ENCODE measurements at places on chromosomes 13 and 19.

GRCh38 chr19:55254625-55254977 lies 4.2 kb downstream of the PPP6R1 start:
- no peak for DNase-seq

DNA sequence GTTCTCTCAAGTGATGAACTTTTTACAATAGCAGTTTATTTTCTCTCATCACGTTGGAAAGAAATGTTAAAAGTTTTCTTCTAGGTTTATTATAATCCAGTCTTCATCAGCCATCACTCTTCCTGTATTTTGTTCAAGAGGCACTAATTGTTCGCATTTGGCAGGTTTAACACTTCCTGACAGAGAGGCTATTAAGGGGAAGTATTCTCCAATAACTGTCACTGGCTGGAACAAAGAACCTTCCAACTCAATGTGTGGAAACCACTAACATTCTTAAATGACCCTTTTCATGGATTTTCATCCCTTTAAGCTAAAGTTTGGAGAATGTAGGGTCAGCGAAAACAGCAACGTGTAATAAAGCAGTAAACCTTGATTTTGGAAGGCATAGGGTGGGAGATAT lies 145.1 kb downstream of the PCCA start:
- DNase-seq = no peak

GRCh38 chr19:52296400-52296772 lies 583 bp upstream of the ZNF480 start:
- DNase-seq = no peak

DNA sequence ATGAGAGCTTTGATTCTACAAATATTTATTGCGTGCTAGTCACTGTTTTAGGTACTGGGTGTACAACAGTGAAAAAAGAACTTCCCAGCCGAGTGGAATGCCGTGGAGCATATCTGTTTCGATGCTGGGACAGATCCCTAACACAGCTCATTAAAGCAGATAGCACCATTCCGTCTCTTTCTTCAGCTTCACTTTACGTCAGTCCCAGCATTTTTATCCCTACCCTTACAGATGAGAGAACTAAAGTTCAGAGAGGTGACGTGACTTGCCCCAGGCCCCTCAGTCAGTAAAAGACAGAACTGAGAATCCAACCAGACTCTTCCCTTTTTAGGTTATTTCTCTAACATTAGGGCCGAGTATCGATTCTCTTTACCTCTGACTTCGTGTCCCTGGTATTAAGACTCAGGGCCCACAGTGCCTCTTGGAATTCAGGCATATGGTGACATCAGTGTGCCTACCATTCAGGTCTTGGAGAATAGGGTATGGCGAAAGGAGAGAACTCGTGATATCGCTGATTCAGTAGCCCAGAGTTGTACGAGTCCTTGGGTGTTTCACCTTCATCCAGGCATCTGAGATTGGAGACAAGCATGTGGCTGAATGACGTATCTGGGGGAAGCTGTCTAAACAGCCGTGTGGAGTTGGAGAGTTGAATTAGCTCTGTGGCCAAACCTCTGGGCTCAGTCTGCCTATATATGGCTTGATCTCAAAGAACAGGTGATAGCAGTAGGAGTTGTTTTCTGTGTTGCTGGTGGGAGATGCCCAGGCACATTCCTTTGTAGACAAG lies 27.1 kb downstream of the ACTN4 start:
- no peak for DNase-seq

DNA sequence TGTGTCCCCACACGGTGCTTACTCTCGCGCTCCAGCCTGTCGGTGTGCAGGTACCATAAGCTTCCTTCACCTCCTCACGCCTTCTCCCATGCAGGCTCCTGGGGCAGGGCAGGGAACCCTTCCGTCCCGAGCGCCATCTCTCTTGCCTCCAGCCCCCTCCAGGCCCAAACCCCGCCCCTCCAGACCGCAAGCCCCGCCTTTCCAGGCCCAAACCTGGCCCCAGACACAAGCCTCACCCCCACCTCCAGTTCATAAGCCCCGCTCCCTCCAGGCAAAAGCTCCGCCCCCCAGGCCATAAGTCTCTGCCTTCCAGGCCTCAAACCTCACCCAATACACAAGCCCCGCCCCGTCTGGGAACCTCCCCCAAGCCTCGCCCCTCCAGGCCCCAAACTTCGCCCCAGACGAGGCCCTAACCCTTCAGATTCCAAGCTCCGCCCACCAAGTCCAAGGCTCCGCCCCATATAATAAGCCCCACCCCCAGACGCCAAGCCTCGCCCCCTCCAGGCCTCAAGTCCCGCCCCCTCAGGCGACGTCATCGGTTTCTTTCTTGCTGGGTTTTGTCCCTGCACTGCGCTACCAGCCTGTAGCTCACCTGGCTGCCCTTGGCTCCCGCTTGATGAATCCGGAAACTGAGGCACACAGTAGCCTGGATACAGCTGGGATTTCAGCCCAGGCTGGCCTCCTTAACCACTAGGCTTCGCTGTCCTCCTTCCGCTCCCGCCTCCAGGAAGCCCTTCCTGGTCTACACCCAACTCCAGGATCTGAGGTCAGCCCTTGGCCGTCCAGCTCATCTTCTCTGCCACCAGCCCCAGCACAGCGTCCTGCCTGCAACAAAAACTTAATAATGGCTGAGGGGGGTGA lies 16.1 kb downstream of the MKNK2 start:
- DNase-seq = no peak

GRCh38 chr13:71033026-71033425 lies 834.0 kb downstream of the DACH1 start:
- DNase-seq = no peak

GRCh38 chr19:14110650-14111049 lies 6.9 kb downstream of the PRKACA start:
- no peak for DNase-seq

GRCh38 chr13:112067116-112067741 lies at the start of gene SOX1:
TSS of gene SOX1 (plus strand) at chr13:112067149. CDS start at chr13:112067659, 510 bp downstream.
- peak; percentile 76 for DNase-seq

DNA sequence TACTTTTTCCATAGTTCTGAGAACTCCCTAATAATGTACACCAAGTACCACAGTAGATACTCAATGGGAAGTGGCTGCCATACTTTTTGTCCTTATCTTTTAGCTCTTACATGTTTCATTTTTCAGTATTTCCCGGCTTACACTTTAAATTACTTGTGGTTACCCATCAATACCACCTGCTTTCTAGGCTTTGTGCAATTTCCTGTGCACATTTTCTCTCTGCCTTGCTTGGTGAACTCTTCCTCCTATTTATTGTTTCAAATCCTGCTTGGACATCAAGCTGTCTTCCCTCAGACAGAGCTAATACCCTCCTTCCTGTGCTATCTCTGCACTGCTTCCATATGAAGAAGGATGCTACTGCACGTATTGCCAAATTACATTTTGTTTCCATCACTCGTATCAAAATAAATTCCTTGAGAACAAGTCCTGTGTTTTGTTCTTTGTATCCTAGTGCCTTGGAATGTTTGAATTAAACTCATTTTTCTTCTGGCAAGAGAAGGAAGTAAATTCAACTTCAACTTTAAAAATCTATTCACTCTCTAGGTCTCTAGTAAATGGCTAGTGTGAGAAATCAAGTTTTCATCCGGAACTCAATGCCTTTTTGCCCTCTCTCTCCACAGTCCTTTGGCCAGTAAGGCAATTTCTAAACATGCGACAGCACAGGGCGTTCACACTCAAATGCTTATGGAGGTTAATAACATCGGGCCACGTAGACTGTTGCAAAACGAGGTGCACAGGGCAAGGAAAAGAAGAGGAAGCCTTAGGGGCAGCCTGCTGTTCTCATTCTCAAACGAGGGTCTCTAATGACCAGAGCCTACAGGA lies 5.6 kb downstream of the ZAR1L start:
- DNase-seq = no peak

GRCh38 chr13:44932171-44932849 lies 57.0 kb downstream of the NUFIP1 start:
- DNase-seq = no peak

DNA sequence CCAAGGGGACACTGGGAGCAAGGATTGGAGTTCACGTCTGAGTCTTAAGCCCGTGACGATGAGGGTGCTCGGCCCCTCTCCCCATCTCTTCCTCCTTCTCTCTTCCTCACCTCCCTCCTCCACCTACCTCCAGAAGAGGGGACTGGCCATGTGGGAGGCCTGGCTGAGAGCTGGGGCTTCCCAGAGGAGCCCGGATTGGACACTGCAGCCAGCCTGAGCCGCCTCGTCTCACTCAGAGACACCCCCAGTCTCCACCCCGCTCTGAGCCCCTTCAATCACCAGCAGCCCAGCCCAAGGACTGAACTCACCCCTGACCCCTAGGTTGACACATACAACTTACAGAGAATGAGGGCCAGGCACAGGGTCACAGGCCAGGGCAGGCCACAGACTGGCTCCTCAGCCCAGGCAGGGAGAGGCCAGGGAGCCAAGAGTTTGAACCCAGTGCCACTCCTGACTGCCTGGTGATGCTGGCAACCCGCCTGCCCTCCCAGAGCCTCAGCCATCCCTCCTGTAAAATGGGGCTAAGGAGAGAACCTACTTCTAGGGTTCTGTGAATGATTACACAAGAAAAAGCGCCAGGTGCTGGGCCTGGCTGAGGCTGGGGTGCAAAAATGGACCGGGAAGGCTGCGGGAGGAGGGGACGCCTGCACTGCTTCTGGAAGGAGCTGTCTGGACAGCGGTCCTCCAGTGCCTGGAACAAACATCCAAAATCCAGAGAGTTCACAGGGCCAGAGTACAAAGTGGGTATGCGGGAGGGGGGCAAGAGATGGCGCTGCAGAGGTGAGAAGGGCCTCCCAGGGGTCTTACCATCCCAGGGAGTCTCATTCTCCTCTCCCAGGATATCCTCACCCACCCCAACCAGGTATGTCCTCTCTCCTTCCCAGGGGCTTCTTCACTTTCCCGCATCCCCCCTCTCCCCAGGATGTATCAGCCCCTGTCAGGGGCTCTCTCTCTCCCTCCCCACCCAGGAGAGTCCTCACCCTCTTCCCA lies 1.1 kb downstream of the CD79A start:
- no peak for DNase-seq

- DNase-seq = no peak
Observed at GRCh38 chr13:99072356-99072755, 94.5 kb upstream of the DOCK9 start.

DNA sequence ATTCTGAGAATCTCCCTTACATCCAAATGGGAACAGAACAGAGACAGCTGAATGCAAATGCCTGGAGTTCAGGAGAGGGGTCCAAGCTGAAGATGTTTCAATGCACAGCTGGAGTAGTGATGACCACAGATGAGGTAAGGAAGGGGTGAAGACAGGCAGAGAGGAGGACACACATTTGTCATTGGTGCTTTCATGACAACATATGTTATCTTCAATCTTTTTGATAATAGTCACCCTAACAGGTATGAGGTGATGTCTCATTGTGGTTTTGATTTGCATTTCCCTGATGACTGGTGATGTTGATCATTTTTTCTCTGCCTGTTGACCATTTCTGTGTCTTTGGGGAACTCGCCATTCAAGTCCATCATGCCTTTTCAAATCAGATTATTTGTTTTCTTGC lies 19.2 kb downstream of the SIGLEC7 start:
- DNase-seq = no peak

DNA sequence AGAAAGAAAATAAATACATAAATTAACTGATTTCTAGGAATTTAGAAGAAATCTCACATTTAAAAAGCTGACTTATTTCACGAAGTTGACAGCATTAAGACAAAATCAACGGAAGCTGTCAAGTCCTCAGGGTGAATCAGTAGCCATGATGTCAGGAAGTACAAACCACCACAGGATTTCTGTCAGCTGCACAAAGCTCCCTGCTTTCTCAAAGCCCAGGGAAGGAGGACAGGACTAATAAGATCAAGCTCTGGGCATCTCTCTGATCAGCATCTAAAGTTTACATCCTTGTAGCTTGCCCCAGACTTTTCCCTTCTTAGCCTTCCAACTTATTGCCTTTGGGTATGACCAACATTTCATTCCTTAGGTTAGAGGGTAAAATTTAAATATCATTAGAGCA lies 9.4 kb downstream of the DCT start:
- DNase-seq = no peak

DNA sequence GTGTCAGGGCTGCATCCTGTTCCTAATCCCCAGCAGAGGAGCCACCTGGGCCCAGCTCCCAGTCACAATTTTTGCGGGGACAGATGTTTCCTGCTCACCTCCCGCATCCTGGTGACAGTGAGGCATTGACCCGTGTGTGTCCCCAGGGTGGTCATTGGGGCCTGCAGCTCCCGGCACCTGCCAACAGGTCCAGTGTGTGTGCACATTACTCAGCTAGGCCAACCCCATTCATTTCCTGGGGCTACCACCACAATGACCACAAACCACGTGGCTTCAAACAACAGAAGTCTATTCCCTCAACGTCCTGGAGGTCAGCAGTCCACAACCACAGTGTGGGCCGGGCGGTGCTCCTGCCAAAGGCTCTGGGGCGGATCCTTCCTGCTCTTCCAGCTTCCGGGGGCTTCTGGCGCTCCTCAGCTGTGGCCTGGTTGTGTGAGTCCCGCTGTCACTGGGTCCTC lies 11.9 kb upstream of the F2RL3 start:
- no peak for DNase-seq

GRCh38 chr19:35689836-35690235 lies 14.5 kb upstream of the ZBTB32 start:
- DNase-seq = no peak

- DNase-seq = no peak
Observed at GRCh38 chr13:20173116-20173746, 12.4 kb upstream of the GJA3 start.

DNA sequence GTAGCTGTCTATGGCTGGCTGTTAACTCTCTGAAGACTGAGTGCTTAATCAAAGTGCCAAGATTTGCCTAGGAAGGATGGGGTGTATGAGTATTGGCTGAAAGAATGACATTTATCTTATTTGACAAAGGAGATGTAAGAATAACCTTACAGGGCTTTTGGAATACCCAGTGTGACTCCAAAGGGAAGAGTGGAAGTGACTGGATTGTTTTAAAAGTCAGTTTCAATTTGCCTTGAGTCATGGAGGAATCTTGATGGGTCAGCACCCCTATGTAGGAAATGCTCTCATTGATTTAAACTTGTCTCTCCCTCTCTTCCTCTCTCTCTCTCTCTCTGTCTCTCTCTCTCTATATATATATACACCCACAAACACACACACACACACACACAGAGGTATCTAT lies 118.4 kb upstream of the CLDN10 start:
- DNase-seq = no peak

GRCh38 chr13:62482351-62482750 lies 1066.7 kb upstream of the PCDH20 start:
- DNase-seq = no peak

GRCh38 chr19:51389143-51389542 lies 1.2 kb downstream of the C19orf84 start:
- no peak for DNase-seq

DNA sequence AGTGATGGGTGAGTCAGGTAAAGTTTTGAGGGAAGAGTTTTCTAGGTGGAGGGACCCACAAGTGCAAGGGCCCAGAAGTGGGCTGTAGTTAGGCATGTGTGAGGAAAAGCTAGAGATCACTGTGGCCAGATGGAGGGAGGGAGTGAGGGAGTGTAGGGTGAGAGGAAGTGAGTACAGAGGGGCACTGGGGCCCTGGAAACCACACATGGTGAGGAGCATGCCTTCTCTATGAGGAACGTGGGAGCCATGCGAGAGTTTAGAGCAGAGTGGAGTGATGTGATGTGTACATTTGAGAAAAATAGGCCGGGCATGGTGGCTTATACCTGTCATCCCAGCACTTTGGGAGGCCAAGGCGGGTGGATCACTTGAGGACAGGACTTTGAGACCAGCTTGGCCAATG lies 14.7 kb upstream of the SHKBP1 start:
- DNase-seq = no peak
